Transverse colon (tissue), 4 donors: ENCODE measurements at places on chromosomes 5 and 9. TPM values are rescaled to one million over a fixed set of nuclear protein-coding genes. Genes with fewer than 3 reads are reported as not detected.

GRCh38 chr5:149596712-149597111 lies 15.4 kb downstream of the ARHGEF37 start:
- H3K4me3 ChIP-seq: no peak overlapping the region
- no peak for DNase-seq
- no peaks in the 10 kb centered on the region for H3K4me1 ChIP-seq
- no peaks in the 10 kb centered on the region for H3K27me3 ChIP-seq

DNA sequence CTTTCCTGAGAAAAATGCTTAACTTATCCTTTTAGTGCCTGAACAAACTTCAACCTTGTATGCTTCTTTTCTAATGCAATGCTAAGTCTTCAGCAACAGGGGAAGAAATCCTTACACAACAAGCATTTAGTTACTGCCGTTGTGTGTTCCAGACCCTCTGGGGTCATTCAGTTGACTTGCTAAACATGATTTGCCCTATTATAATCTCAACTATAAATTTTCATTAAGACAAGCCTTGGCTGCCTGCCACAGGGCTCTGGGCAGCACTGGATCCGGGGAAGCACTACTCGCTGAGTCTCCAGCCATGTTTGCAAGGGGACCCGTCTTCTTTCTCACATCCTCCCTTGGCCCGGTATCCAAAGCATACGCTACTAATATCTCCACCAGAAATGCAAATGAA lies 58.1 kb downstream of the PTCH1 start:
- peak overlapping the region; percentile 71 for H3K27ac ChIP-seq
- H3K36me3 ChIP-seq: no peaks in the 10 kb centered on the region
- H3K27me3 ChIP-seq: no peaks in the 10 kb centered on the region
- DNase-seq: no peak
- no peak overlapping the region for H3K4me3 ChIP-seq

DNA sequence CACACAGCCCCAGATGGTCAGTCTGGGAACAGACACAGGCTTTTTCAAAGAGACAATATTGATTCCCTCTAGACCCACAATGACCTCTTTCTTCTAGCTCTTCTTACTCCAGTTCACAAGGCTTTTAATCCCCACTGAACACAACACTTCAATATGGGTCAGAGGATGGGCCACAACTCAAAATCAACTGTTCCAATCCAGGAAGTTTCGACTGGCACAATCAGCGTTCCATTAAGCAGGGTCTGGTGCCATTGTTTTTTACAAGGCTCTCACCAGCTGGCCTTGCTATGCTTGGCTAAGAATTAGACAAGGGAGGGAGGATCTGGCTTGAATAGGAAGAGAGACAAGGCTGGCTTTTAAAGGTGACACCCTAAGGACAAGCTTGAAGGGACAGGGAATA lies 199.4 kb upstream of the SLC24A2 start:
- no peaks in the 10 kb centered on the region for H3K27me3 ChIP-seq
- DNase-seq: no peak
- no peaks in the 10 kb centered on the region for H3K4me1 ChIP-seq
- H3K36me3 ChIP-seq: no peaks in the 10 kb centered on the region

GRCh38 chr5:39569857-39570256 lies 145.1 kb upstream of the DAB2 start:
- no peaks in the 10 kb centered on the region for H3K4me1 ChIP-seq
- H3K27ac ChIP-seq: no peak overlapping the region
- H3K4me3 ChIP-seq: no peak overlapping the region
- DNase-seq: no peak
- H3K27me3 ChIP-seq: peaks cover 7% of the 10 kb centered on the region

GRCh38 chr9:129412814-129413536 lies 207.9 kb downstream of the C9orf50 start:
- peak overlapping the region; percentile 100 for H3K27ac ChIP-seq
- no peaks in the 10 kb centered on the region for H3K36me3 ChIP-seq
- DNase-seq: peak; percentile 55
- H3K4me1 ChIP-seq: peaks cover 24% of the 10 kb centered on the region
- H3K27me3 ChIP-seq: no peaks in the 10 kb centered on the region
- peak overlapping the region; percentile 62 for H3K4me3 ChIP-seq

GRCh38 chr9:99058964-99059921 lies 45.7 kb upstream of the TGFBR1 start:
- no peaks in the 10 kb centered on the region for H3K27me3 ChIP-seq
- H3K36me3 ChIP-seq: no peaks in the 10 kb centered on the region
- no peaks in the 10 kb centered on the region for H3K4me1 ChIP-seq
- DNase-seq: peak; percentile 23
- peak overlapping the region; percentile 53 for H3K27ac ChIP-seq
- no peak overlapping the region for H3K4me3 ChIP-seq

- no peak overlapping the region for H3K4me3 ChIP-seq
- H3K27me3 ChIP-seq: no peaks in the 10 kb centered on the region
- no peak for DNase-seq
- H3K27ac ChIP-seq: no peak overlapping the region
- no peaks in the 10 kb centered on the region for H3K4me1 ChIP-seq
These were observed 115.7 kb downstream of the MUSK start for GRCh38 chr9:110784309-110784708.

DNA sequence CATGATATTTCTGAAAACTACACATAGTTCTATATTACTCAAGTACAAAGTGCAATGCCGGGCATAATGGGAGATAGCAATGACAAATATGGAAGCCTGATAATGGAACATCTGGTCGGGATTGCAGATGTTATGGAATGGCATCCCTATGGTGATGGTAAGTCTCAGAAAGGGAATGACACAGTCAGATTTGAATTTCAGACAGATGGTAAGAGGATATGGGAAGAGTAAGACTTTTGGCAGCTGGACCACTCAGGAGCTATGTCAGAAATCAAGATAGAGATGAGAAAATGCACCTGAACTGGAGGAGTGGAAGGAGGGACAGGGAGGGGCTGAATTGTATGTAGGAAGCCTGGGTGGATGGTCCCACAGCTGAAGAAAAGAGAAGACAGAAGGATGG lies 200.0 kb downstream of the DTWD2 start:
- no peaks in the 10 kb centered on the region for H3K4me1 ChIP-seq
- H3K36me3 ChIP-seq: no peaks in the 10 kb centered on the region
- no peak overlapping the region for H3K4me3 ChIP-seq
- H3K27me3 ChIP-seq: no peaks in the 10 kb centered on the region

DNA sequence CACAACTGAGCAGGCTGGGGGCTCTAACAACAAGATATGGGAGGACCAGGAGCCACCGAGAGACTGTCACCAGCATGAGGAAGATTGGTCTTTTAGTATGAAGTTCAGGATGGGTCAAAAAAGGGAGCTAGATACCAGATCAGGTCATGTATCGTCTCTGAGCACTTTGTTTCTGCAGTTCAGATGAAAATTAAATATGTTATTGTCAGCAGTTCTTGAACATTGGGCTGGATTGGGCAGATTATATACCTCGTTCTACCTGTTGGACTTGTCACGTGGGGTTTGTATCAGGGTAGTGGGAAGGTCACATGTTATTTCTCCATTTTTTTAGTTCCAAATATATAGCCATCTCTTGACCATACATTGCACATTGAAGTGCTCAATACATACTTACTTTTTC lies 47.3 kb downstream of the RCL1 start:
- peaks cover 7% of the 10 kb centered on the region for H3K36me3 ChIP-seq
- no peak for DNase-seq
- H3K4me3 ChIP-seq: no peak overlapping the region
- no peak overlapping the region for H3K27ac ChIP-seq
- H3K4me1 ChIP-seq: no peaks in the 10 kb centered on the region

The WWC1 gene
- total RNA-seq: 17.9 TPM

The PCDHA1 gene
- total RNA-seq: not detected

The THG1L gene
- 11.5 TPM for total RNA-seq
